ENCODE measurements at places on chromosomes 5 and 9.

- no peak for DNase-seq
These were observed 510.3 kb upstream of the KLF4 start for GRCh38 chr9:107999890-108000289.

DNA sequence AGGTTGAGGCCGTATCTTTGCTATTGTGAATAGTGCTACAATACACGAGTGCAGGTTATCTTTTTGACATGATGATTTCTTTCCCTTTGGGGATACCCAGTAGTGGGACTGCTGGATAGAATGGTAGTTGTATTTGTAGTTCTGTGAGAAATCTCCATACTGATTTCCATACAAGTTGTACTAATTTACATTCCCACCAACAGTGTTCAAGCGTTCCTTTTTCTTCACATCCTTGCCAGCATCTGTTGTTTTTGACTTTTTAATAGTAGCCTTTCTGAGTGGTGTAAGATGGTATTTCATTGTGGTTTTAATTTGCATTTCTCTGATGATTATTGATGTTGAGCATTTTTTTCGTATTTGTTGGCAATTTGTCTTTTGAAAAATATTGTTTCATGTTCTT lies 41.4 kb downstream of the CNOT6 start:
- DNase-seq = no peak

DNA sequence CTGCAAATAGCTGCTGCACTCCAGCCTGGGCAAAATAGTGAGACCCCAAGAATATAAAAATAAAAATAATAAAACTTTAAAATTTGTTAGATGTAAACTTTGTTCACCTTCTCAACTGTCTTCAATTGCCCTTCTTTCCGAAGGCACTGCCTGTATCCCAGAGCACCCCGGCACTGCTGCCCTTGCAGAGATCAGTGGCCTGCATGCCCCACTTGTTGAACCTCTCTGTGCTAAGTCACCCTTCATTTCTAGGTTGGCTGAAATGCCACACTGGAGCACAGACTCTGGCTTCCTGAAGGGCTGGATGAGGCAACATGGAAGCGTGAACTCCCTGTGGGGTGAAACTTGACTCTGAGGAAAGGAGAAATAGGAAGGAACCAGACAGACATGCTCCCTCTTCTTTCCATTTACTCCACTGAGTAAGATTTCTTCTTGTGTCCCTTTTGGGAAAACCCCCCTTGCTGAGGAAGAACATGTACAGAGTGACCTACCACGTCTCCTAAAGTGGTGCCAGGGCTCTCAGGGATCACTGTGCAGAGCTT lies 8.4 kb upstream of the JMY start:
- no peak for DNase-seq

GRCh38 chr5:171724468-171725204 lies 61.0 kb upstream of the SMIM23 start:
- no peak for DNase-seq

GRCh38 chr5:169988947-169989346 lies 8.7 kb upstream of the INSYN2B start:
- DNase-seq = no peak

- no peak for DNase-seq
These were observed 370.0 kb downstream of the NDUFS4 start for GRCh38 chr5:53930457-53930856.

DNA sequence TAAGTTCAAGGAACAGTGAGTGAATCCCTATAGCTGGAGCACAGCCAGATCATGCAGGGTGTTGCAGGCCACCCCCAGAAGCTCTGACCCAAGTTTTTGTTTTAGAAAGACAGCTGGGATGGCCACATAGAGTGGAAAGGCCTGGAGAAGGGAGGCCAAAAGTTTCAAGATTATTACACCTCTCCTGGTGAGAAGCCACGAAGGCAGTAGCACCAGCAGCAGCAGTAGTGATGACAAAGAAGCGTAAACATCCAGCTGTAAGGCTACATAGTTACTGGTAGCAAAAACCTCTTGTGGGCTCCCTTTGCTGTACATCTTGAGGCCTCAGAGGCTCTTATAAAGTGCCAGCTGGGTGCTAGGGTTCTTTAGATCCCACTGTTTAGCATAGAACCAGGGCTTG lies 11.8 kb downstream of the ADAMTSL1 start:
- no peak for DNase-seq

- DNase-seq = no peak
These were observed 24.7 kb upstream of the LECT2 start for GRCh38 chr5:135979510-135979909.
